CD4-positive, CD25-positive, alpha-beta regulatory T cell (primary cell): ENCODE measurements at places on chromosomes 2 and 18. TPM values are rescaled to one million over a fixed set of nuclear protein-coding genes. Genes with fewer than 3 reads are reported as not detected.

DNA sequence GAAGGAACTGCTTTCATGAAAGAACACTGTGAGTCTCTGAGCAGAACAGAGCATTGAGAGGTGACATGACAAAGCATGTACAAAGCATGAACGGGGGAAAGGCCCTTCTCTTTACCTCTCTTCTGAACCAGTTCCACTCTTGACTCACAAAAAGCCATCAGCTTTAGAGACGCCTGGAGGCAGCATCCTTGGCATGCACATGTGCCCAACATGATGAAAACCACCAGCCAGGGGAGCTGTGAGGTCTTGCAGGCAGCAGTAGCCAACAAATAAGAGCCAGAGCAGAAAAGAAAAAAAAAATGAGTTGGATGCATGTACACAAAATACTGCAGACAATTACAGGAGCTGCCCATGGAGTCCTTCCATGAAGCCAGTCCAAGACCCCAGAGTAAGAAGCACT, 95.5 kb upstream of the AGAP1 start:
- H3K4me1 ChIP-seq, result no peaks in the 10 kb centered on the region
- H3K27me3 ChIP-seq, result no peaks in the 10 kb centered on the region
- H3K27ac ChIP-seq, result no peak overlapping the region
- no peak for DNase-seq
- no peak overlapping the region for H3K4me3 ChIP-seq

KCNF1 gene
- total RNA-seq, result not detected

BCL11A gene
- total RNA-seq, result 2.0 TPM

DNA sequence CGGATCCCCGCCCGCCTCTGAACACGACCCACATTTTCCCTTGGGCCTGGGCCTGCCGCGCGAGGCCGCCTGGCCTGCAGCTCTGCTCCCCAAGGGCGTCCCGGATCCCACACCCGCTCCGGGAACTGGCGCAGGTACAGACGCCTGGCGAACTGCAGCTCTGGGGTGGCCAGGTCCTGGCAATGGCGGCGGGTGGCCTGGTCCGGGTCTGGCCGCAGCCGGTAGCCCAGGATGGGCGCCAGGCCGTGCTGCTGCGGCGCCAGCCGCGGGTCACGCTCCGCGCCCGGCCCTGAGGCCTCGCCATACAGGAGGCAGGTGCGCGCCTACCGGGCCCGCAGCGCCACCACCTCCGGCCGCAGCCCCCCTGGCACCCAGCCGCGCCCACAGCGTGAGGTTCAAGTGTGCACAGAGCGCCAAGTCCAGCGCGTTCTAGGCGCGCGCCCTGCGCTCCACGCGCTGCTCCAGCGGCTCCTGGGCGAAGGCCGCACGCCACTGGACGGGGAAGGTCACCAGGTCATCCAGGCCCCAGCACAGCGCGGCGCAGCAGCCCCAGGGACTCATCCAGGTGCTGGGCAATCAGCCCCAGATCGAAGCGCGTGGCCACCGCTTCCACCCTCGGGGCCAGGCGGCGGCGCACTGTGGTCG, 9.5 kb downstream of the AQP12A start:
- peaks cover 3% of the 10 kb centered on the region for H3K4me1 ChIP-seq
- H3K36me3 ChIP-seq, result no peaks in the 10 kb centered on the region
- H3K27ac ChIP-seq, result no peak overlapping the region
- DNase-seq, result no peak
- peaks cover 4% of the 10 kb centered on the region for H3K27me3 ChIP-seq

STK11IP gene
- 45.7 TPM for total RNA-seq

DNA sequence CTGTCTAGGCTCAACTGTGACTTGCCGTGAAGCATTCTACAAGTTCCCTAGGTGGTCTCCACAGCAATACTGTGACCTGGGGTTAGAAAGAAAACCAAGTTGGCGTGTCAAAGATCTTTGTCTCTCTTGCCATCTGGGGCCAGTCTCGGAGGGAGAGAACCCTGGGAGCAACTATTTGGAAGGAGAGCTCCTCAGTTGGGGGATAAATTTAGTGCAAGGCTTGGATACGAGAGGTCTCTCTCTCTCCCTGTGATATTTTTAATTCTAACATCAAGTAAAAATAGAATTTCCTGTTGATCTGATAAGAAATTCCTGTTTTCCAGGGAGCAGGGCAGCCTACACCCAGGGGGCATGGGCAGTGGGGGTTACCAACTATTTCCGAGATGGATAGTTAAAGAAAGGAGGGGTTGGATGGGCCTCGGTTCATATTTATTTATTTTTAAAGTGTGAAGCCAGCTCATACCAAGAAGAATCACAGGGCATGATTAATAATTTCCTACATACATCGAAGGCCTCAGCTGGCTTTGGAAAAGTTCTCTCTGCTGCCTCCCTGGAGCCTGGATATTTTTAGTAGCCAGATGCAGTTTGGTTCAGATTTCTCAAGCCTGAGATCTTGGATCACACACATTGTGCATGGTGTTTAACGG, 62.8 kb downstream of the EHD3 start:
- H3K36me3 ChIP-seq, result no peaks in the 10 kb centered on the region
- DNase-seq, result no peak
- no peaks in the 10 kb centered on the region for H3K27me3 ChIP-seq
- no peaks in the 10 kb centered on the region for H3K4me1 ChIP-seq
- no peak overlapping the region for H3K4me3 ChIP-seq
- no peak overlapping the region for H3K27ac ChIP-seq

DNA sequence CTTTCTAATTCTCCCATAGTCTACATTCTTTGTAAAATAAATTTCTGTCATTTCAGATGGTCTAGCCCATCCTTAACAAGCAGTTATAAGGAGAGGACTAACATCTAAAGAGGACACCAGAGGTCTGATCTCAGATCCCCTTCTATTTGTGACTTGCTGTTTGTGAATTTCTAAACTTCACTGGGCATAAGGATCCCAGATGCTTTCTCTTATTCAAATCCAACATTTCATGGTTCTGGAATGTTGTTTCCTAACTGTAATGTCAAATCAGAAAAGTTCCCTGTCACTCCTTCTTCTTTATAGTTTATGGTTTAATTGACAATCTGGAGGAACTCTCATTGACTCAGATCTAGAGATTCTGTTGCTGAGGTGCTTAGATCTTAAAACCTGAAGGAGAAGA, 430.2 kb downstream of the MEIS1 start:
- H3K36me3 ChIP-seq, result no peaks in the 10 kb centered on the region
- DNase-seq, result no peak
- H3K27me3 ChIP-seq, result no peaks in the 10 kb centered on the region
- no peak overlapping the region for H3K27ac ChIP-seq

PMAIP1 gene
- 326 TPM for total RNA-seq

PFN4 gene
- not detected for total RNA-seq

C2orf15 gene
- 2.0 TPM for total RNA-seq

MLPH gene
- total RNA-seq, result 0.47 TPM

POTEI gene
- total RNA-seq, result not detected

UGT1A10 gene
- total RNA-seq, result not detected

DNA sequence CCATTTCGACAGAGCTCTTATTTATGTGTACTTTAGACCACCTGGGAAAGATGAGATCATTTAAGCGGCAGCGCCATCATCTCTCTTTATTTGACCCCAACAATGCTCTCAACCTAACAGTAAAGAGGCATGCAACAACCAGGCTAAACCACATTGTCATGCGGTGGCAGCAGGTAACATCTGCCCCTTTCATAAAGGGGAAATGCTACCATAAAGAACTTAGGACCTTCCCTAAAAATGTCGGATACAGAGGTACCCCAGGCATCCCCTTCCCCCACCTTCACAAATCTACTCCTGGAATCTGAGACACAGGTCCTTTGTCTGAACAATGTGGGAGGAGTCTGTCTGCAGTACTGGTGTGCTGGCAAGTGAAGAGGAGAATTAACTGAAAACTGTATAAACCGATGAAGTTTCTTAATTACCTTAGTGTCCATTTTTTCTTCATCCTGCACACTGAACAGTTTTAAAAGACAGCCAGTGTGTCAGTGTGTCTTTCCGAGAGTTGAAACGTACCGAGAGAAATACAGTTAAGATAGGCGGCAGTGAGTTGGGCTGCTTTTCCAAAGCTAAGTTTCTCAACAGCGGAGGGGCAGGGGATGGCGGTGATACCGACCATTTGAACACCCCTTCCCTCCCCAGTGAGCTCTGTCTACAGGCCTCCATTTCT, 1.9 kb downstream of the MEX3C start:
- no peaks in the 10 kb centered on the region for H3K36me3 ChIP-seq
- H3K27ac ChIP-seq, result peak overlapping the region; percentile 84
- H3K4me1 ChIP-seq, result peaks cover 51% of the 10 kb centered on the region
- peak overlapping the region; percentile 97 for H3K4me3 ChIP-seq

DNA sequence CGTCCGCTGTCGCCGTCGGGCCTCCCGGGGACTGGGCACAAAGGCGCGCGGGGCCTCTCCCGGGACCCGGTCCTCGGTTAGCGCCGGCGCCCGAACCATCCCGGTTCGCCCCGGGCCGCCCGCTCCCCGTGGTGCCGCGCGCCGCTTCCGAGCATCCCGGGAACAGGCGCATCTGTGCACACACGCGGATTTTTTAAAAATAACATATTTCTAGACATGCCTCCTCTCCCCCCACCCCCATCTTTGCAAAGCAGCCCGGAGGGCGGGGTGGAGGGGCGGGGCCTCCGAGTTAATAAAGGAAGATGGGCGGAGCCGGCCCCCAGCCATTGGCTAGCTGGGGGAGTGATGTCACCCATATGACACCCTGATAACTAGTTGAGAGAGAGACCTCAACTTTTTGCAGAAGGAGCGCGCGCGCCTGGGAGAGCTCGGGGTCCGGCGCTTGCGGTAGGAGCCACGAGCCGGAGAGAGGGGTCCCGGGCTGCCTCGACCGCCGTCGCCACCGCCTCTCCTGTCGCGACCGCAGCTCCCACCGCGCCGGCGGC, at the start of gene SOX11:
TSS of gene SOX11 (plus strand) at position 400 of the 545 bp plus-strand sequence. CDS start 338 bp downstream, outside the sequence.
- peaks cover 12% of the 10 kb centered on the region for H3K27me3 ChIP-seq
- H3K4me1 ChIP-seq, result no peaks in the 10 kb centered on the region
- H3K4me3 ChIP-seq, result no peak within 1 kb of the TSS
- peak; percentile 4 for DNase-seq
- no peak within 1 kb of the TSS for H3K27ac ChIP-seq
- no peaks in the 10 kb centered on the region for H3K36me3 ChIP-seq

GRCh38 chr18:10299643-10300042, 154.8 kb upstream of the APCDD1 start:
- H3K4me3 ChIP-seq, result no peak overlapping the region
- no peaks in the 10 kb centered on the region for H3K27me3 ChIP-seq
- no peaks in the 10 kb centered on the region for H3K36me3 ChIP-seq
- no peaks in the 10 kb centered on the region for H3K4me1 ChIP-seq

TUBA4A gene
- 245 TPM for total RNA-seq
